ENCODE measurements at places on chromosomes 13 and 19.

- no peak for DNase-seq
Measured at GRCh38 chr13:26502826-26503225, 54.7 kb upstream of the WASF3 start.

DNA sequence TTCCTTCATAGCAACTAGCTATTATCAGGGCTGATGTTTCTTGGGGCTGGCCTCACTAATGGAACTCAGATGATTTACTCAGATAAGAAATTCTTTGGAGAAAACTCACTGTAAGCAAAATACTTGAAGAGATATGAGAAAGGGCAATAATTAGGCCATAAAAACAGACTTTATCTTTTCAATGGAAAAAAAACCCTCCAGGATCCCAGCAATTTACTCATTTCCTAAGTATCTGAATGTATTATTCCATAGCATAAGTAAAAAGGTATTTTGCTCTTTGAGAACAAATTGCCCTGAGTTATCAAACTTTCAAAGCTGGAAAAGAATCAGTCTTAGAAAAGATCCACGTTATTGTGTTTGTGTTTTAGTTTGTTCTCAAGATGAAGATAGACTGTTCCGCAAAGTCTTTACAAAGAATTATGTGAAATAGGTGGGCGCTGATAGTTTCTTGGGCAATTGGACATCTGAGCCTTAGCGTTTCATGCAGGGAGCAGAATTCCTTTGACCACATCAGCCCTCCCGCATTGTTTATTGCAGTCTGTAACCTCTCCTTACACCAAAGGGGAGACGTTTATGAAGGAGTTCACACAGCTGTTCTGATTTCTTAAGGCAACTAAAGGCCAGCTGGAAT, 29.1 kb upstream of the CSNK1A1L start:
- DNase-seq: no peak

GRCh38 chr19:39409208-39410016, 2.8 kb downstream of the ZFP36 start:
- DNase-seq: peak; percentile 84

DNA sequence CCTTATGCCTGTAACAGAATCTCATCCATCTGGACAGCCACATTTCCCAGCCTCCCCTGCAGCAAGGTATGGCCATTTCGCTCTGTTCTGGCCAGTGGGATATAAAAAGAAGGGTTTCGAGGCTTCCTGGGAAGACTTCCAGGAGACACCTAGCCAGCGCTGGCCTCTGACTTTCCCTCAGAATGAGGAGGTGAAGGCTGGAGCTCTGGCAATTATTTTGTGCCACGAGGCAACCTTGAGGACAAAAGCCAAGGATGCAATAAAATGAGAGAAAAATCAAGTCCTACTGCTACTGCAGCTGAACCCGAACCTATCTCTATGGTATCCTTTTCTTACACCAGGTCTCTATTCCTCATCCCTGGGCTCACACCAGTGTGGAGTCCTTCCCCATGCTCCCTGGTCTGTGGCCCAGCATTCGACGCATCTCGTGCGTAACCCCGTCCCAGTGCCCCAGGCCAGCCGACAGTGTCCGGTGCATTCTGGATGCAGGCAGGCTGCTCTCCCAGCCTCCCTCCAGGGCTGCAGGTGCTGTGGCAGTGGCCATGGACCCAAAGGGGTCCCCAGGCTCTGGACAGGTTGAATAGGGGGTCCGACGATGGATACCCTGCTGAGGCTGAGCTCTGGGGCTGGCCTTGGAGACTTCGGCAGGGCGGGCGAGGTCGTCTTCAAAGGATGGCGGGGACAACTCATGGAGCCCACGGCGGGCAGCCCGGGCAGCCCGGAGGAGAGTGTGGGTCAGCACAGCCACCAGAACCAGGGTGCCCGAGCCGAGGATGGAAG, 12.2 kb downstream of the TMEM221 start:
- no peak for DNase-seq

Data from effector memory CD8-positive, alpha-beta T cell (primary cell).